ENCODE measurements at places on chromosomes 7 and 10.

GRCh38 chr7:27095050-27095896 lies 527 bp downstream of the HOXA1 start:
- DNase-seq = no peak

- no peak for DNase-seq
Measured at GRCh38 chr7:149859369-149859768, 14.4 kb upstream of the ATP6V0E2 start.

GRCh38 chr7:926061-927030 lies 28.1 kb downstream of the ADAP1 start:
- DNase-seq = no peak

- DNase-seq = no peak
Measured at GRCh38 chr7:45573661-45574415, at the start of gene ADCY1. Gene ADCY1, plus strand, starts transcription at chr7:45574368. Its CDS starts 176 bp downstream, at chr7:45574544.

GRCh38 chr7:5708271-5708670 lies 73.2 kb downstream of the RNF216 start:
- DNase-seq = no peak

- DNase-seq = no peak
Measured at GRCh38 chr7:129375141-129375938, 58.9 kb upstream of the STRIP2 start.

DNA sequence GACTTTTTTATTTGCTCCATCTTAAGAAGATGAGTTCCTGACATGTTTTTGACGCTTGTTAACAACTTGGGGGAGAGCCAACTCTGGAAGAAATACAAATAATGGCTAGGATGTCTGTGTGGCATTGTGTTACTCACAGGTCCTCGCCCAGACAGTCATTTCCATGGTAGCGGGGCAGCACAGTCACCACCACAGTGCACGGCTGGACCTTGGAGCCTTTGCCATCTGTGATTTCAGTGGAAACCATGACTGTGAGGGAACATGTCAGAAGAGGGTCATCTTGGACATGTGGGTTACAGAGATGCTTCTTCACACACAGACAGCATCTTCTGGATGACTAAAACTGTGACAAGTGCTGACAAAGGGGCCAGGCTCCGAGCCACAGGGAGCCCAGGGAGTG lies 74.5 kb downstream of the PKD1L1 start:
- DNase-seq = no peak

DNA sequence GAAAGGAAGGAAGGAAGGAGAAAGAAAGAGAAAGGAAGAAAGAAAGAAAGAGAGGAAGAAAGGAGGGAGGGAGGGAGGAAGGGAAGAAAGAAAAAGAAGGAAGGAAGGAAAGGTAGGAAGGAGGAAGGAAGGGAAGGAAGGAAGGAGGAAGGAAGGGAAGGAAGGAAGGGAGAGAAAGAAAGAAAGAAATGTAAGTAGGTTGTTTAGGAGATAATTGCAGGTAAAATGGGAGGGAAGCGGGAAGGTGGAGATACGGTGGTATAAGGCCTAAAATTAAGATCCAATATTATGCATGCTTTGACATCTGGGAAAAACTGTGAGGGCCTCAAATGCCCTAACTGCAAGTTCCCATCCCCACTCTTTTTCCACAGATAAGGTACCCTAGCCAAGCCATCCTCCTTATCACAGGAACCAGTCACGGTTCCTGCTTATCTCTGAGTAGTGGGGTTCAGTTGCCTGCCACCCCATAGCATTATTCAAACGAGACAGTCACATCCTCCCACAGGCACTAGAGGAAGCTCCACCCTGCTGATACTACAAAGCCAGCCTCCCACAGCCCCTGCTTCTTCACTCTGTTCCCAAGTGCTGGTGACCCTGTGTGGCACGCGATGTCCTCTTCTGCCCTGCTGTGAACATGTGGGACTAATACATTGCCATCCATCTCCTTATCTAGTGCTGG lies 28.7 kb downstream of the ST8SIA6 start:
- no peak for DNase-seq

All from NCI-H2029 (cell line).